ENCODE measurements at places on chromosomes 11 and 22. TPM values are rescaled to one million over a fixed set of nuclear protein-coding genes. Genes with fewer than 3 reads are reported as not detected.

Gene PTPRCAP
- 15.2 TPM for total RNA-seq

Gene KCNE3
- 24.8 TPM for total RNA-seq

Gene HSPB2
- not detected for total RNA-seq

Gene MS4A6E
- not detected for total RNA-seq

Gene MYOD1
- total RNA-seq = not detected

Gene CHRM1
- 8.9 TPM for total RNA-seq

Gene OR4X2
- total RNA-seq = not detected

Gene INSC
- total RNA-seq = 2.4 TPM

DNA sequence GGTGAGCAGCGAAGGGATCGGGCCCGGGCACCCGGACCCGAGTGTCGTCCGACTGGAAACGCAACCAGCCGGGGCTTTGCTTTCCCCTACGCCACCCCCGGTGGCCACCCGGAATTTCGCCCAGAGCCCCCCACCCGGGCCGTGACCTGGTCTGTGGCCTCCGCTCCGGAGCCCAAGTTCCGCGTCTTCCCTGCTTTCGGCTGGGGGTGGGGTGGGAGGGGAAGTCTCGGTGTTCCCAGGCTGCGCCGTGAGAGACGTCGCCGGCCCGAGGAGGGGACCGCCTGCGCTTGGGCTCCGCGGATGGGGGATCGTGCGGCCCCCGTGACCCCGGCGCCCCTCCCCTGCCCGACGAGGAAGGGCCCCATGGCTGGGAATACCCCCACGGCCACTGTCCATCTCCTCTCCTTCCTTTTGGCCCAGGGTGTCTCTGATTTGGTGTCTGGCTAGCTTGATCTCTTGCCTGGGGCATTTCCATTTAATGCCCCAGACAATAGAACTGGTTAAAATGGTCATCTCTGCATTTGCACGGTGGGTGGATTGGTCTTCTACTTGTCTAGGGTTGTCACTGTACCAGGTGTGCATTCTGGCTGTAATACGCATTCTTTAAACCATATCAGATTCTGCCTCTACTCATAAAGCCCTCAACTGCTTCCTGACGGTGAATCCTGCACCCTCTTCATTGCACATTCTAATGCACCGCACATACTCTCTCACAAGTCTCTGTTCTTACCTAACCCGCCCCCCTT, 789 bp downstream of the SIK2 start:
- peak; percentile 43 for DNase-seq

GRCh38 chr22:37659066-37659896, 758 bp downstream of the PDXP start:
- no peak for DNase-seq

DNA sequence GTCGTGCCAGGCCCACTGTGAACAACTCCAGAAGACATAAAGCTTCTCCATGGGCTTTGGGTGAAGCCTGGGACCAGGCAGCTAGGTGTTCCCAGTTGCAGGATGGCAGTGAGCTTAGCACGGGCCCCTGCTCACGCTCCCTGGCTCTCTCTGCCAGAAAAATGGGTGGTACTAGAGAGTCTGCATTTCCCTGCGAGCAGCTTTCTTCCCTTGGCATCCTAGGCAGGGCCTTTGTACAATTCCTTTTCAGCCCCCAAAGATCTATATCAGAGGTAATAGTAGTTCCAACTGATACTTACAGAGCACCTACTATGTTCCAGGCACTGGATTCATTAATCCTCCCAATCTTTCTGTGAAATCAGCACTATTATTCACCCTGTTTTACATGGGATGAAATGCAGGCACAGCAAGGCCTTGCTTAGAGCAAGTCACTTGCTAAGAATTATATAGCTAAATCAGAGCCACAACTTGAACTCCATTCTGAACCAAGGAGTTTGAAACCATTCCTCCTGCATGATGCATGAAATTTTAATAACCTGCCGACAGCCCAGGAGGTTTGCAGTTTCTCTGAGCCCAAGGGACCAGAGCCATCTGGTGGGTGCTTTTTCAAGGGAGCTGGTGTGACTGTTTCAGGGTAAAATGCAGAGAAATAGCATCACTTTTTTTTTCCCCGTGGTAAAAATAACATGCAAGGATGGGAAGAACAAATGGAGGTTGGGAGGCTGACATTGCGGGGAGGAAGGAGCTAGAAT, 22.7 kb downstream of the NAV2 start:
- DNase-seq = peak; percentile 26

- DNase-seq = no peak
Observed at GRCh38 chr11:118186346-118187107, 10.1 kb upstream of the SCN2B start.

GRCh38 chr11:60919956-60920355, 4.3 kb upstream of the TMEM132A start:
- DNase-seq = no peak

DNA sequence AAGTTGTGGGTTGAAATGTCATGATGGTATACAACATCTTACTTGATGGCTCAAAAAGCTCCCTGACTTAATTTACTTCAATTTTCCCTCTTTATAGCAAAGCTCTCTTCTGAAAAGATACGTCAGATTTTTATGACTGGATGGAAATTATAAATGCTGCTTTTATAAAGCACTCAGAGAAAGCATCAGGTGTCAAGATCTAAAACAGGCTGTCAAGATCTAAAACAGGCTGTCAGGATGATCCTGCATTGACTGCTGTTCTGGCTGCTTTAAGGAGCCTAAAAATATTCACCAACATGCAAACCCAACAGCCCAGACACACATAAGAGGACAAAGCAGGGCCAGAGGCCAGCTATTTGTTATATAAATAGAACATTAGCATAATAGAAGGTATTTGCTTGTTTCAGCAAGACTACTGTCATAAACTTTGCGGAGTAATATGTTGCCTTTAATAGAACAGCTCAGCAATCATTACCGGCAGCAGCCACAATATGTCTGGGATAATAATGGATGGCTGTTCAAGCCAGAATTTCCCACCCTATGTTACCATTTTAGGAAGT, 77.3 kb upstream of the ANO5 start:
- DNase-seq = no peak

GRCh38 chr11:2517386-2518064, 72.7 kb downstream of the KCNQ1 start:
- peak; percentile 16 for DNase-seq
